ENCODE measurements at places on chromosomes 3 and 15.

DNA sequence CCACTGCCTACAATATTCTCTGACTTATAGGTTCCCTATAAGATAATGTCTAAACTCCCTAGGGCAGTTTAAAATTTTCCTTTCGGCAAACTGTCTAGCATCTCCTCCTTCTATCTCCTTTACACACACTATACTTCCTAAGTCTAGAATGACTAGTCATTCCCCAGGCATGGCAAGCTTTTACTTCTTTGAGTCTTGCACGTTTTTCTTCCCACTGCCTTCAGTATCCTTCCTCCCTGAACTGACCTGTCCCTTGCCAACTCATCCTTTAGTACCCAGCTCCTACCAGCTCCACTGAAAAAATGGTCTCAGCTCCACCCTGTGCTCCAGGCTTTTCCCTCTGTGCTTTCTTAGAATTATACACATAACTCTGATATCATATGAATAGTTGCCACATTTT, 93.8 kb upstream of the KBTBD8 start:
- no peak for DNase-seq

DNA sequence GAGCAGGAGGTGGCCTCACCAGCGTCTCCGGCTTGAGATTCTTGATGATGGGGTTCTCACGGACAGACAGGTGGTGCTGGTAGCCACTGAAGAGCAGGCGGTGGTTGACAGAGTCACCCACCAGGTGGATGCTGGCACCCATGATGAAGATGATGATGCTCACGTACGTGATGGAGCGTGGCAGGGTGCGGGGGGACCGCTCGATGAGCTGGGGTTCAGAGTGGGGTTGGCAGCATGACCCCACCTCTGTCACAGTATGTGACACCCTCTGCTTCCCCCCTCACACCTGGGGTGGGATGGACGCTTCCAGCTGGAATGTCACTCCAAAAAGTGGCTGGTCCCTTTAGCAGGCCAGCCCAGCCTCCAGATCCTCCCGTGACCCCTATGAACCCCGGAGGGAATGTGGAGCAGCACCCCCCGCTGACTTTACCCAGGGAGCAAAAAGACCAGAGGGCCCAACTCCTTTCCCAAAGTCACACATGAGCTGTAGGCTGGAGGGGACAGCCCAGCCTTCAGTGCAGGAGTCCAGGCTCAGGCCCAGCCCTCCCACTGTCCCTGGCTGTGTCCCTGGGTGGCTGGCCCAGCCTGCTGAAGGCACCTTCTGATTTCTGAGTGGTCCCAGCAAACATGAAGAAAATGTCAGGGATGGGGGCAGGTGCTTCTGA, 6.7 kb upstream of the CALML4 start:
- no peak for DNase-seq

GRCh38 chr3:11078826-11079515, 75.3 kb upstream of the HRH1 start:
- DNase-seq, result no peak

- DNase-seq, result no peak
Measured at GRCh38 chr3:148604270-148605085, 93.2 kb upstream of the AGTR1 start.

DNA sequence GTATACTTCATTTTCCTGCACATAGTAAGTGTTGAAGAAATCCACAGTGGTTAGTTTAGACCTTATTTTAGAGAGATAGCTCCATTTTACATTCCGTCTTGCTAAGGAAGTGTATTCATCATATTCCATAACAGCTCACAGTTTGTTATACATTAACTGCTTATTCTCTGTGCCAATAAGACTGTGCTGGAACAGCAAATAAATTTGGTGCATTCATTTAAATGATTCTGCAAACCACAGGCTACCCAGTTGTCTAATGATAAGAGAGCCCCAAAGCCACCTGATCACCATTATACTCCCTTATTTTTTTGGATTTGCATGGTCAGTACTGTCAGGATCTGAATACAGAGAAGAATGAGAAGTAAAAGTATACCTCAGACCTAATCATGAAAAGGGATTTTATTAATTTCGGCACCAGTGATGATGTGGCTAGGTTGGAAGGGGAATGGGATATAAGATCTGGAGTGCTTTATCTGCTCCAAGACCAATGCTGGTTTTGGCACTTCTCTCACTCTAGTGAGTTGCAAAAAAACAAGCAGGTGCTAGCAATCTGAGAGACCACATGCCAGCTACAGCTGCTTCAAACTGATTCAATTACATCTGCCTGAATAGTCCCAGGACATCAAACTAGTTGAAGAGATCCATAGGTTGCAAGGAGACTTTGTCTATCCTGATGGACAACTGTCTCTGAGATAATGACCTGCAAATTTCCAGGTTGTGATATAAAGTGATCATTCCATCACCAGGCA, 254.8 kb downstream of the ZBTB20 start:
- no peak for DNase-seq

- no peak for DNase-seq
Measured at GRCh38 chr3:16089521-16089920, 85.0 kb upstream of the GALNT15 start.
